ENCODE measurements at places on chromosomes 3 and 15.

- no peak for DNase-seq
Measured at GRCh38 chr15:81819924-81820635, 225.7 kb downstream of the MEX3B start.

GRCh38 chr3:117556646-117557407 lies 847.2 kb downstream of the TUSC7 start:
- DNase-seq: no peak

GRCh38 chr15:99139276-99139675 lies 34.4 kb downstream of the SYNM start:
- DNase-seq: no peak

- DNase-seq: no peak
Measured at GRCh38 chr3:65795166-65795565, 243.6 kb downstream of the MAGI1 start.

DNA sequence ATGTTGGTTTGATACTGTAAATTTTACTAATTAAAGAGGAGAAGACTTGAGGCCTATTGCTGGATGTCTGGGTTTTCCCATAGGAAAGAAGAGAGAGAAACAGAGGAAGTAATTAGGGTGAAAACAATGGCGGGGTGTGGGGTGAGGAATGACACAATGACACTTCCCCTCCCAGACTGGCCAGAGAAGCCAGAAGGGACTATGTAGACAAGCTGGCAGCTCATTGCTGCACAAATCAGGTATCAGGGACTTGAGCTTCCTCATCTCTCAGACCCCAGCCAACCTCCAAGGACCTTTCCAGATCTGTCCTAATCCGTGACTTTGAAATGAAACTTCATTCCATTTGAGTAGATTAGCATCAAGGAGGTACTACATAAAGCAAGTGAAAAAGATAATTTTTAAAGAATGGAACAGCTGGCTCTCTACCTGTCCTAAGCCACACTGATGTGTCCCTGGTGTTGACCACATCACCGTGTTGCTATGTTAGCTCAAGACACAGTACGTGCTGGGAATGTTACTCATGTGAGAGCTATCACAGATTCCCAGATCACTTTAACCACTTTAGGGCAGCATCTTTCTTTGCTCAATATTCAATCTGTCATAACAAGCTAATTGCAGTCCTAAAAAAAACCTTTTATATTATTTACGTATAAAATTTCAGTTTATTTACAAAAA lies 22.2 kb downstream of the TMEM212 start:
- no peak for DNase-seq

GRCh38 chr3:123832692-123833397 lies 51.3 kb downstream of the MYLK start:
- no peak for DNase-seq

DNA sequence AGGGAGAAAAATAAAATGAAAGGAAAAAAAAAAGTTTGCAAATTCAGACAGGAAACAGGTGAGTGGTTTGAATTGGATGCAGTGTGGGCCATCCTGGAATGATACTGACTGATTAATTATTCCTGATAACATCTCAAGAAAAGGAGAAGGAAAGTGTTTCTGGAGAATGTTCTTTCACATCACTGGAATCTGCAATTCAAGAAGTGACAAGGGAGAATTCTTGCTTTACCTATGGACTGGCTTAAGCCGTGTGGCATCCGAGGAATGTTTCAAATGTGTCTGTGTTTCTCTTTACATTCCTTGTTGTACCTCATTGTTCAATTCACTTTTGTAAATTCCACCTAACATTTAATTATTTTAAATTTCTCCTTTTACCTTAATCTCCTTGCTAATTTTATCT lies 465.0 kb downstream of the EPHB1 start:
- DNase-seq: no peak

- no peak for DNase-seq
Measured at GRCh38 chr15:27410996-27411605, 440.1 kb downstream of the GABRG3 start.

GRCh38 chr15:93428807-93429351 lies 339.9 kb upstream of the RGMA start:
- no peak for DNase-seq

- DNase-seq: no peak
Measured at GRCh38 chr15:24898715-24899272, 56.0 kb upstream of the SNRPN start.

DNA sequence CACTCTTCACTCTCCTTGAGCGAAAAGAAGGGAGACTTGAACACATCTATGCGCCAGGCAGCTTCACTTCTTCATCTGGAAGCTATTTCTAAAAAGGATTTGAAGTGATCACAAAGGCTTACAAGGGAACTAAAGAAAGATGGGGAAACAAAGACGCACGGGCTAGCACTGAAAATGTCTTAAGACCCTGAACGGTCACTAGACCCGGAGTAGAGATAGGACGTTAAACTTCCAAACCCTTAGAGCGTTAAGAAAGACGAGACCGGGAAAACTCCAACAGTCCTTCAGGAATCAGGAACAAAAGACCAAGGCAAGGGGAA lies 47.5 kb upstream of the EPHB3 start:
- DNase-seq: no peak

DNA sequence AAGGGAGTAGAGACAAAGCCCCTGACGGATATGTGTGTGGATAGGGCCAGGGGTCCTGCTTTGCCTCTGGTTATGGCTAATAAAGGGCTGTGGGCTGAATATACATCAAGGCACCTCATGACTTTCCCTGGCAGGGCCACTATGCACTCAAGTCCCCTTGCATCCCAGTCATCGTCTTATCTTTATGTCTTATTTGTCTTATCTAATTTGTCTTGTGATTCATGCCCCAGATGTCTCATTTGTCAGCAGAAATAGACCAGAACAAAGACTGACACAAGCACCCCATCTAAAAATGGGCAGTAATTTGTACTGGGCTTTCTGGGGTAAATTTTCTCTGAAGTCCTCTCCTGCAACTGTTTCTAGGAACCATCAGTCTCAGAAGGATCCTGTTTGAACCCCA lies 68.6 kb downstream of the ITGA11 start:
- DNase-seq: no peak

DNA sequence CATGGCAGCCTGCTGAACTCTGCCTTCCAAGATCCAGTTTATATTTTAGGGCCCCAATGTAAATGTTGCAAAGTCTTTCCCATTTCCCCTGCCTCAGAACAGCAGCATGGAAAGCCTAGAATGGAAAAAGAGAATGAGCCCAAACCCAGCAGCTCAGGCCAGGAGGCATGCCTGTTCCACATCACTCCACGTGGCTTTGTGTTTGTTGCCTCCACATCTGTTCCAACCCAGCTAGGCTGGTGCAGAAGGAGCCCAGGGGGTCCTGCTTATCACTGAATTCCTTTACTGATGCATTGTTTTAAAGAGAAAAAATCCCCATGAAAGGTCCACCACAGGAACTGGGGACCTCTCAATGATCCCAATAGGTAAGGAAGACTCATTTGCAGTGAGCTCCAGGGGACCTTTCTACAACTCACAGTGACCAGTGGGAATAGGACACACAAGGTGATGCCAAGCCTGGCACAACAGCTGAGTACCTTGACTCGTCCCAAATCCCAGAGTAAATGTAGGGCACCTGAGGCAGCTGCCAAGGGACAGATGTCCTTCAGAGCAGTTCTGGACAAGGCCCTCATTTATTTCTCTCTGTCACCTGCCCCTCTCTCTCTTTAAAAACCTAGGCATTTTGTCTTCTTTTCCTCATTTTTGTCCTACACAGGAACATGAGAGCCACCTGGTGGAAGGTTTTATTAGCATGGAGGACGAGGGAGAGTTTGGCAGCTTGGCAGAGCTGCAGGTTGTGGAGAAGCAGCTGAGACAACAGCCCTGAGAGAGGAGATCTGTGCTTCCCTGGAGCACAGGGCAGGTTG lies 41.7 kb upstream of the ADAMTS17 start:
- DNase-seq: no peak

- DNase-seq: no peak
Measured at GRCh38 chr3:127107002-127107401, 85.9 kb upstream of the PRR23E start.

- no peak for DNase-seq
Measured at GRCh38 chr15:81941479-81941878, 104.3 kb downstream of the MEX3B start.

Measured in stimulated activated CD4-positive, alpha-beta T cell treated with anti-CD3 and anti-CD28 coated beads, TNF-alpha, amount 100 ng/mL, for 48 hours (primary cell).